WERI-Rb-1 (cell line): ENCODE measurements at places on chromosomes 11 and 22.

GRCh38 chr22:32880505-32880892, 79.0 kb downstream of the TIMP3 start:
- DNase-seq = no peak

GRCh38 chr22:35728639-35729308, 11.1 kb downstream of the APOL5 start:
- no peak for DNase-seq

GRCh38 chr11:111438846-111439520, 59.9 kb upstream of the POU2AF1 start:
- no peak for DNase-seq

DNA sequence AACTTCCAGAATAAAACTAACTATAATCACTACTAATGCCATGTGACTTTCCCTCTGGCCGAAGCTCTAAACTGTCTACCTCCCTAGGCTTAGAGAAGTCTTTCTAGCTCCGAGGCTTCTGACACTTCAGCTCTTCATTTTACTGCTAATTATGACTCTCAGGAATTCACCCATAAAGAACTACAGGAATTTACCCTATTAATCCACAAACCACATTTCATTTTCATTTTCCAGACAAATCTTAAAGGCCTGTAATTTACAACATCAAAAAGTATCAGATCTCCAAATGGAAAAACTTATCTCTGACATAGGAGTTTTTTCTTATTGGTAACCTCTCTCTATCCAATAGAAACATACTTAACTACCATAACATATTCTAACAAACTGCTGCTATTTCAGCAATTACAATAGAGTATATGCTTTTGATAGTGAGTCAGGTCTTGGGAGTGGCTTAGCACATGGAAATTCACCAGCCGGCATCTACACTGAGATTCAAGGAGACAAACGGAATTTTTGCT, 33.4 kb downstream of the MRTFA start:
- DNase-seq = no peak

DNA sequence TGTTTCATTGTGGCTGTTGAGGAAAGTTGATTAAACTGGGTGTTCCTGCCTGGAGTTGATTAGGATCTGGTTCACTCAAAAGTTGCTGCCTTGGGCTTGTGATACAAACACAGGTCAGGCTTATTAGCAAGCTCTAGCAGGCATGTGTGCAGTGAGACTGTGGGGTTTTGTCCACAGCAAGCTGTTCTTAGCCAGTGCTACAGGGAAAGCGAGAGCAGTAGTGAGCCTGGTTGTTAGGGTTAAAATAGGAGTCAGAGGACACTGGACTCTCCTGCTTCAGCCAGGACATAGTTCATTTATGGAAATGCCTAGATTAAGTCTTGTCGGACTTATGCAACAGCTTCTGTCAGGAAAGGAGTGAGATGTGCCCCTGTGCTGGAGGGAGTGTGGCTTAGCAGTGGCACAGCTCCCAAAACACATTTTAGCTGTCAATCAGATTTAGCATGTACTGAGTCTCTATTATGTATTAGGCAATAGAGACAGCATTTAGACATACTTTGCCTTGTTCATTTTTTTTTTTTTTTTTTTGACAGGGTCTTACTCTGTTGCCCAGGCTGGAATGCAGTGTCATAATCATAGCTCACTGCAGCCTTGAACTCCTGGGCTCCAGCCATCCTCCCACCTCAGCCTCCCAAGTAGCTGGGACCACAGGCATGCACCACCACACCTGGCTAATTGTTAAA, 8.7 kb downstream of the SNRPD3 start:
- no peak for DNase-seq

- DNase-seq = no peak
Measured at GRCh38 chr11:1024597-1025409, 11.7 kb downstream of the MUC6 start.

DNA sequence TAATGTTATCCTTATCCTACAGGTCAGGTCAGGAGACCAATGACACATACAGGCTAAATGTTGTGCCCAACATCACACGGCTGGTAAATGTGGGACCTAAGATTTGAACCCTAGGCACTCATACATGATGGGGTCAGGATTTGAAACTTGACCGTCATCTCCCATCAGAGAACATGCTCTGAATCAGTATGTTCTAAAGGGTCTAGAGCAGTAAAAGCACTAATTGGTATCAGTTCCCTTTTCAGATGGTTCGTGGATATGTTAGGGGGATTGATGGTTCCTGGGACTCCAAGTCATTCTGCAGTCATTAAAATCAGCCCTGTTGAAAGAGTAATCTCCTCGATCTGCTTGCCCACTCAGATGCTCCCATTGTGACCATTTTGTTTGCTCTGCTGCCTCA, 65.5 kb downstream of the BMAL1 start:
- no peak for DNase-seq

DNA sequence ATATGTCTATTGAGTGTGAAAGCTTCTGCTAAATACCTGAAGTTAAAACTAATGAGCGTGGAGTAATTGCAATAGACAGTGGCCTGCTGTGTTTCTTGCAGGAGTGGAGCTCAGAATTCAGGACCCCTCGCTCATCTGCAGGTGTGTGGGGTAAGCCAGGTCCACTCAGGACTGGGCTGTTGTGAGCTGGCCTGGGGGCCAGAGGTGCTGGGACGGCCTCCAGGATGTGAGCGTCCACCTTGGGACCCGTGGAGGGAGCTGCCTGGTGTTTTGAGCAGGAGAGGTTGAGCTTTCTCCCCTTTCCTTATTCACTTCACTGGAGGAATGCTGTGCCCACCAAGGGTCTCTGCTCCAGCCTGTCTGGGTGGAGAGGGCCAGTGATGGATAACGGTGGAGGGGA, 681.2 kb downstream of the BRD1 start:
- no peak for DNase-seq

GRCh38 chr22:49367041-49367697, 460.5 kb downstream of the BRD1 start:
- no peak for DNase-seq

DNA sequence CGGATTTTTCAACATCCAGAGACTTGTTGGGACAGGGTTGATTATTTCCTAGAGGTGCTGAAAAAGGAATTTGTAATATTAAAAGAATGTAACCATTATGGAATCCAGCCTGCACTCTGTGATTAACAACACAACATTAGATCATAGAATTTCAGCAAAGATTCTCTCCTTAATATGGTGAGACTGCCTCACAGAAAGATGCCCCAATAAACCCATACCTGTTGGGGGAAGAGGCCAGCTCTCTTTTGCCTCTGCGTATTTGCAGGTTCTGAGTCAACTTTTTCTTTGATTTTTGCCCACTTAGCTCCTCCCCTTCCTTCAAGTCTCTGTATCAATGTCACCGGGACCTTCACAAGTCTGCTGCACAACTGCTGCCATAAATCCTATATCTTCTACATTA, 12.4 kb upstream of the MTMR3 start:
- DNase-seq = no peak

GRCh38 chr11:13013054-13013488, 4.0 kb downstream of the RASSF10 start:
- DNase-seq = no peak
